ENCODE measurements at places on chromosomes 1 and 21.

DNA sequence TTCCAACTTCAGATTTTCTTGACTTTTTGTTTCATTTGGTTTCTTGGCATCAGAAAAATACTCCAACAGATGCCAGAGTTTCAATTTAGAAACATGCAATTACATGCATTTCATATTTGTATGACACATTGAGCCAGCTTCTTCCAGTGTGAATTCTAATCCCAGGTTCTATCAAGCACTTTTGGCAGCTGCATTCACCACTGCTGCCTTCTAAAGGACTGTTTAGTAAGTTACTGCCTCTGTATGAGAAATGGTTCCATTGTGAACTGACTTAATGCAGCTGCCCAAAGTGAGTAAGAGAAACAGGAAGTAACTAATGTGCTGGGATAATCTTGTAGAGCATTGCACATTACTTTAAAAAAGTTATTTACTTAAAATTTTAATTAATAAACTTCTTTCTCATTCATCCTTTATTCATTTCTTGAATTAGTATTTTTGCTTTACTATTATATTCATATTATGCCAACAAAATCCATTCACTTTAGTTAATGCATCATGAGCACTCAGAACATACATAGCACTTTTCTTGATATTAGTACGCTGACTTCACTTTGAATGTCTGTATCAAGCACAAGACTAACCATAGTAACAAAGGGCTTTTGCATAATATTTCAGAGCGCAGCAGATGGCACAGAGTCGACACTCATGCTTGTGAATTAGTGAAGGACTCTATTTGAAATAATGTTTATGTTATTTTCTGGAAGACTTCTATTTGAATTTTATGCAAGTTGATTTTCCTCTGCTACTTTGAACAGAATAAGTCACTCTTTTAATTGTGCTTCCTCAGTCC lies 9.8 kb downstream of the RGS18 start:
- peak; percentile 38 for DNase-seq

DNA sequence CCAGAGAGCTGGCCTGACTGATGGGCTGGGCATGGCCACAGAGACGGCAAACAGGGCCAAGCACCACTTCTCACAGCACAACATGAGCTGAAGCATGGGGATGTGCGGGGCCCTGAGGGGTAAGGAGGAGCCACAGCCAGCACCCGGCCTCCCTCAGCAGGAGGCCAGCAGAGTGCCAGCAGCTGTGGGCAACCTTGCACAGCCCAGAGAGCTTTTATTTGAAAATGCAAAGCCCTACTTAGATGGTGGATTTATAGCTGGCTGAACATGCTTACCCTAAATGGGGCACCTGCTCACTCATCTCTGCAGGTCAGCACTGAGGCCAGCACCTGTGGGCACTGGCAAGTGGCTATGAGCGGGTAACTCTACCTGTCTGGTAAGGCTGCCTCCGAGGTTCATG lies 44.1 kb downstream of the SLC66A1 start:
- no peak for DNase-seq

GRCh38 chr1:47725992-47726855 lies 271.0 kb downstream of the TRABD2B start:
- DNase-seq = peak; percentile 90

DNA sequence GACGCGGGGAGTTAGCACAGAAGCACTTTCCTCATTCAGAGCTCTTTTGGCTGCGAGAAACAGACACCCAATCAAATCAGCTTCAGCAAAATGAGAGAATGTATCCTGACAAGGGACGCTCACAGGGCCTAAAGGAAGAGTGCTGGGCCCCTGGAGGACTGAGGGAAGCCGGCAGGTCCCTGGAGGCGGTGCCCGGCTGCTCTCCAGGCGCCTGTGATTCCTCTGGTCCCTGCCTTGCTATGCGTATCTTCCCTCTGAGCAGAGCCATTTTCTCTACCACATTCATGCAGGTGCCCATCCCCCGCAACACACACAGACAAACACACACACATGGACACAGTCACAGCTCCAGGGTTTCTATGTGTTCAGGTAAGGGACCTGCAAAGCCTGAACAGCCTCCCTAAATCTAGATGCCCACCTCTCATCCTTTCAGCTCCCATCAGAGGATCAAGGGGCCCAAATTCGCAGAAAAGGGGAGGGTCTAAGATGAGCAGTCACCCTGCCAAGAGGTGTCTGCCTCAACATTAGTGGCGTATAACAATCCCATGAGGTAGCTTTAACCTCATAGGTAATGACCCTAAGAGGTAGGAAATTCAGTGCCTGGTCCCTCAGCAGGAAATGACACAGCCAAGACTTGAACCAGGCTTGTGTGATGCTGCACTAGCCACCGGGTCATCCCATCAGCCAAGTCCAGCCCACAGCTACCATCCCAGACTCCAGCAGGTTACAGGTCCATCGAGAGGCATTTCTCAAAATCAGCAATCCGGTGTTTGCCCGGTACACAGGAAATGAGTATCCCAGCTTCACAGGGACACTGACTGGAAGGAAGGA lies 29.0 kb downstream of the PTAFR start:
- no peak for DNase-seq

DNA sequence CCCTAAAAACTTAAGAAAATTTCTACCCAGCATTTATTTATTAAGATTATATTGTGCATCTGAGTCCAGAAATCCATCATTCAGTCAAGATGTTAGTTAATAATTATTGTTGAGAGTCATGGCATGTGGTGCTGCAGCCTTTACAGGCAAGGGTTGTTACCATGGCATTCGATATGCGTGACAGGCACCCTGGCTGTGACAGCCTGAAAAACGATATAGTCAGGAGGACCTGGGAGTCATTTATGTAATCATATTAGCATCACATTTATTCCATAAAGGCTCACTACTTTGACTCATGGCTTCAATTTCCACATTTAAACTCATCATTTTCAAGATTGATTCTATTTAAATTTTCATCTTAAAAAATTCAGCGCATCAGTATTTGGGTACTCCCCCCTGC lies 68.0 kb downstream of the CACHD1 start:
- DNase-seq = no peak

DNA sequence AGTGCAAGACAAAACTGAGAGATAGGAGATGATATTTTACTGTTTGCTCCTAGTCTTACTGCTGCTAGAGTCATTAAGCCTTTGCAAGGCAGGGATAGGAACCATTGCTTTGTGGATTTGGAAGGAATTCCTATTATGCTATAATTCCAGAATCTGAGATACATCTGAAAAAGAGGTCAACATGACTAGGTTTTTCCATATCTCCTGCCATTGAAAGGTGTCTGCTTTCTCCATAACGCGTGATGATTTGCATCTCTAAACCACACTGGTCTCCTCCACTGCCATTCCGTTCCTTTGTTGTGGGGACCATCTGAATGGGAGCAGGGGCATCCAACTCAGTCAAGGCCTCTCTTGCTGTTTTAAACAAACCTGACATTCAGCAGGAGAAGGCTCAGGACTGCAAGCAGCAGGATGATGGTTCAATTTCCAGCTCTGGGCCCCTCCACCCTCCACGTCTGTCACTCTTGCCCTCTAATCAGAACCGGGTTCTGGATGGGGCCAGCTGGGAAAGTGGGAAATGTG lies 45.2 kb downstream of the PLPP3 start:
- no peak for DNase-seq

GRCh38 chr1:43074244-43074643 lies 97.8 kb downstream of the EBNA1BP2 start:
- no peak for DNase-seq

- no peak for DNase-seq
Observed at GRCh38 chr1:3597599-3597964, 13.7 kb downstream of the MEGF6 start.

GRCh38 chr1:22044690-22045420 lies 7.7 kb upstream of the CDC42 start:
- DNase-seq = peak; percentile 89

GRCh38 chr1:89274411-89274857 lies 1.8 kb upstream of the GBP5 start:
- DNase-seq = peak; percentile 90

DNA sequence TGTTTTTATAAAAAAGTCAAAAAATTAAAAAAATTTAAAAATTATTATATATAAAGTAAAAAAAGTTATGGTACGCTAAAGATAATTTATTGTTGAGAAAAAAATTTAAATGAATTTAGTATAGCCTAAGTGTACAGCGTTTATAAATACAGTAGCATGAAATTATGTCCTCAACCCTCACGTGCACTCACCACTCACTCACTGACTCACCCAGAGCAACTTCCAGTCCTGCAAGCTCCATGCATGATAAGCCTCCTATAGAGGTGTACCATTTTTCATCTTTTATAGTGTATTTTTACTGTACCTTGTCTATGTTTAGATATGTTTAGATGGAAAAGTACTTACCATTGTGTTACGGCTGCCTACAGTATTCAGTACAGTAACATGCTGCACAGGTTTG lies 5.1 kb downstream of the DISC1 start:
- no peak for DNase-seq

DNA sequence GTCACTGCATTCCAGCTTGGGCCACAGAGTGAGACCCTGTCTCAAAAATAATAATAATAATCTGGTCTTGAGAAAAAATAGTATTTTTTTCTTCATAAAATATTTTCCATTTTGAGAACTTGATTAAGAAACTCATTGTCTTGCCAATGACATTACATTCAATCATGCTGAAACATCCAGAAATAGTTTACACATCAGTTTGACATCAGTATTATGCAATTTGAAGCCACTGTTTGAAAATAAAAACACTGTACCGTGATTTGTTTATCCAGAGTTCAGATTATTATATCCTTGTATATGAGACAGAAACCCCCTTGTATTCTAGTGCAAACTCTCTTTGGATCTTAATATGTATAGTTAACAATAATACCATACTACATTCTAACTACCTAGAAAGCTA lies 6.9 kb downstream of the FMO2 start:
- DNase-seq = peak; percentile 14

DNA sequence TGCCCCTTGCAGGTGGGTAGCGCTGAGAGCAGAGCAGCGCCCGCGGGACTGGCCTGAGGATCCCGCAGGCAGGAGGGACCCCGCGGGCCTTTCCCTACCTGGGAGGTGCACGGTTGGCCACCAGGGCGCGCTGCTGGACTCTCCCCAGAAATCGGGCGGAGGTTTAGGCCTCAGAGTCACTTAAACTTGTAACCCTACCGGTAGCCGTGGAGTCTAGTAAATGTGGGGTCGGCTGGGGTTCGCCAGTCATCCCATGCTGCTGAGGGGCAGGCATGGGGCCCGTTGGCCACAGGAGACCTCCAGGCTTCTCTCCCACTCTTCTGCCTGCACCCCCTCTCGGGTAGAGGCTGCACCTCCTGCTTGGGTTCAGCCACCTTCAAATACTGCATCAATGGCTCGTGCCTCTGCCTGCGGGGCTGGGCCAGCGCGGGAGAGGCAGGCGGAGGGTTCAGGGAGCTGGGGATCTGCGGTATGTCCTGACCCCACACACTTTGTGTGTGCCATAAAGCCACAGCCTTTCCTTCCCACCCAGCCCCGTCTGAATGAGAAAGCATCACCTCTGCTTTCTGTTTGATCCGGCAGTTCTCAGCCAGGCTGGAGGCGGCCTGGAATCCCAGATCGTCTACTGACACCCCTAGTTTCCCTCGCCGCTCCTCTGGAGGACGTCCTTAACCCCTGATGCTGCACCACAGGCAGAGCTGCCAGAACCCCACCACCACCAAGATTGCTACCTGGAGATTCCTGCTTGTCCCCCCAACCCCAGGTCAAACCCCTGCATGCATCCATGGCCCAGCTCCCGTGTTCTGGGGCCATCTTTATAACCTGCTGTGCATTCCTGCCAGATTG lies 12.3 kb upstream of the GSTM4 start:
- DNase-seq = peak; percentile 75

DNA sequence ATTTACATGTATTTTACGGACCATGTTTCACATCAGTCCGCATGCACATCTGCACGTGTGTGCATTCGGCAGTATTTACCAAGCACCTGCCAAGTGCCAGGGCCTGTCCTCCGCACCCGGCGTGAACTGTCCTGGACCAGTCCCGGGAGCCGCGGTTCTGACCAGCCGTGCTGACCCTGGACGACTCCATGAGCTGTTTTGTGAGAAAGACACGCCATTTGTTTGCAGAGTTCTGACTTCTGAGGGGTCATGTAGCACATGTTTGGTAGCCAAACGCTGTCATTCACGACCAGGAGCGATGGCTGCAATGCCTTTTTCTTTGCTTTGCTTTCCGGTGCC lies 3.3 kb upstream of the OLIG2 start:
- DNase-seq = no peak

DNA sequence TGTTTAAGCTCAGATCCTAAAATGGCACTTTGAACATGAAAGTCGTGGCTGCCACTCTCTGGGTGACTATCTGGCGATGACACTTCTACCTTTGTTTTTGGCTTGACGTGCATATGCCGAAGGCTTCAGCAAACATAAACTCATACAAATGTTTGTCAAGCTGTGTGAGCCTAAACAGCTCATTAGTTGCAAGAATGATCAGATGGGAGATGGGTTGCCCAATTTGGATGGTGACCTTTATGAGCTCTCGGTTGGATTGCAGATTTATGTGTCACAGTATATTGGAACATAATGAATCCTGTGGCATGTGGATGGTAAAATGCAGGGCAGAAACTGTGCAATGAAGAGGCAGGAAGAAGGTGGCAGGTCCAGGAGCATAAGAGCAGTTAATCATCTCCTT lies 229.3 kb downstream of the DISC1 start:
- DNase-seq = no peak

- no peak for DNase-seq
Observed at GRCh38 chr1:40064797-40065499, 24.4 kb downstream of the CAP1 start.

- DNase-seq = no peak
Observed at GRCh38 chr1:1687846-1688245, 4.7 kb downstream of the SLC35E2B start.

DNA sequence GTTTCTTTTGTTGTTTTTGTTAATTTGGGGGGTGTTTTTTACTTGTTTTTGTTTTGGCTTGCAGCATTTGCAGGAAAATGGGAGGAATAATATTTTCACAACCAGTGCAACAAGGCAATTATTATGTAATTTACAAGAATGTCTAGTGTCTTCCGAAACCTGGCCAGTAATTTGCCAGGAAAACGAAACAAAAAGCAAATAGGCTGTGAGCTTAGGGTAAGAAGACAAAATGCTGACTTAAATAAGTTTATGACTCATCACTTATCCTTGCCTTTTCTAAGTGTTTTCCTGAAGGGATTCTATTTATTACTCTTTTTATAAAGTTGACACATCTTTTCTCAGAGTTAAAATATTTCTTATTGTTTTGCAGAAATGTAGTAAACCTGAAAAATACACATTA lies 49.8 kb downstream of the KCNT2 start:
- peak; percentile 95 for DNase-seq

DNA sequence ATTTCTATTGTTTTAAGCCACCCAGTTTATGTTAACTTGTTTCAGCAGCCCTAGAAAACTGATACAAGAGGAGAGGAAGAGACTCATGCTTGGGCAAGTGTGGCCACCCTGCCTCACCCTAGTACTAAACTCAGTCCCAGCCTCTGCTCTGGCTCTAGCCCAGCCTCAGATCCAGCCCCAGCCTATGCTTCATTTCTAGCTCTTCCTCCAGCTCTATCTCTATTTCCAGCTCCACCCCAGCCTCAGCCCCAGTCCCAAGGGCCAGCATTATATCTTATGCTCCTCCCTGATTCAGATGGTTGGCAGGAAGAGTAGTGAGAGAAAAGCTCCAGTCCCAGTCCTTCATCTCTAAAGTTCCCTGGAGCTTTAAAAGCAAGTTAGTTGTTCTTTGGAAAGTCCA lies 535.5 kb downstream of the PTPRC start:
- no peak for DNase-seq

- no peak for DNase-seq
Observed at GRCh38 chr21:45281411-45282282, 6.0 kb downstream of the POFUT2 start.

GRCh38 chr1:34250342-34250741 lies 73.6 kb downstream of the C1orf94 start:
- DNase-seq = no peak

Data from choroid plexus epithelial cell (primary cell).